Osteocyte (in vitro differentiated cells): ENCODE measurements at places on chromosomes 7 and 10.

DNA sequence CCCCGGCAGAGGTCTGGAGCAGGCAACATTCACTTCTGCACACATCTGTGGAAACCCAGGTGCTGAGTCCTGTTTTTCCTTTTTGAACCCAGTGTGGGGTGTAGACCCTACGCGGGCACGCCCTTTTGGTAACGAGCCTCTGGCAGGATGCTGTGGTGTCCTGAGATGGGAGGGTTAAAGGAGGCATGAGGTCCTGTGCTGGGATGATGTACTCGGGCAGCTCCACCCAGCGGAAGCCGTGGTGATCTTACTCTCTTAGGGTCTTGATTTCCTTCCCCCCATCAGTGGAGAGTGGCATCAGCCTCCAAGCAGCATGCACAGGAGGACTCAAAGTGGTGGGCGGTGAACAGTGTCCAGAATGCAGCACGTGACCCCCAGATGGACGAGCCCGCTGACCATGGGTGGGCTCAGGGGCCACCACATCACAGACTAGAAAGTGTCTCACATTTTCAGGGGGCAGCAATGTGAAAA, 148.6 kb downstream of the DNAJB6 start:
- DNase-seq = peak; percentile 75
- no peak overlapping the region for H3K4me3 ChIP-seq
- H3K27me3 ChIP-seq = no peaks in the 10 kb centered on the region
- H3K4me1 ChIP-seq = no peaks in the 10 kb centered on the region
- no peaks in the 10 kb centered on the region for H3K36me3 ChIP-seq
- no peak overlapping the region for H3K27ac ChIP-seq

- H3K27ac ChIP-seq = no peak overlapping the region
- no peak overlapping the region for H3K4me3 ChIP-seq
- H3K27me3 ChIP-seq = no peaks in the 10 kb centered on the region
- no peak for DNase-seq
- H3K4me1 ChIP-seq = peaks cover 5% of the 10 kb centered on the region
- peaks cover 16% of the 10 kb centered on the region for H3K36me3 ChIP-seq
Observed at GRCh38 chr7:39987641-39988347, 37.7 kb downstream of the CDK13 start.

- peaks cover 4% of the 10 kb centered on the region for H3K36me3 ChIP-seq
- H3K4me1 ChIP-seq = peaks cover 44% of the 10 kb centered on the region
- no peaks in the 10 kb centered on the region for H3K27me3 ChIP-seq
- H3K27ac ChIP-seq = peak overlapping the region; percentile 81
- H3K4me3 ChIP-seq = peak overlapping the region; percentile 89
Observed at GRCh38 chr7:150406567-150407421, 27.7 kb downstream of the ZNF775 start.

GRCh38 chr7:4706384-4707216, 24.5 kb downstream of the FOXK1 start:
- H3K36me3 ChIP-seq = peaks cover 12% of the 10 kb centered on the region
- no peaks in the 10 kb centered on the region for H3K27me3 ChIP-seq
- no peak overlapping the region for H3K4me3 ChIP-seq
- peak overlapping the region; percentile 82 for H3K27ac ChIP-seq

DNA sequence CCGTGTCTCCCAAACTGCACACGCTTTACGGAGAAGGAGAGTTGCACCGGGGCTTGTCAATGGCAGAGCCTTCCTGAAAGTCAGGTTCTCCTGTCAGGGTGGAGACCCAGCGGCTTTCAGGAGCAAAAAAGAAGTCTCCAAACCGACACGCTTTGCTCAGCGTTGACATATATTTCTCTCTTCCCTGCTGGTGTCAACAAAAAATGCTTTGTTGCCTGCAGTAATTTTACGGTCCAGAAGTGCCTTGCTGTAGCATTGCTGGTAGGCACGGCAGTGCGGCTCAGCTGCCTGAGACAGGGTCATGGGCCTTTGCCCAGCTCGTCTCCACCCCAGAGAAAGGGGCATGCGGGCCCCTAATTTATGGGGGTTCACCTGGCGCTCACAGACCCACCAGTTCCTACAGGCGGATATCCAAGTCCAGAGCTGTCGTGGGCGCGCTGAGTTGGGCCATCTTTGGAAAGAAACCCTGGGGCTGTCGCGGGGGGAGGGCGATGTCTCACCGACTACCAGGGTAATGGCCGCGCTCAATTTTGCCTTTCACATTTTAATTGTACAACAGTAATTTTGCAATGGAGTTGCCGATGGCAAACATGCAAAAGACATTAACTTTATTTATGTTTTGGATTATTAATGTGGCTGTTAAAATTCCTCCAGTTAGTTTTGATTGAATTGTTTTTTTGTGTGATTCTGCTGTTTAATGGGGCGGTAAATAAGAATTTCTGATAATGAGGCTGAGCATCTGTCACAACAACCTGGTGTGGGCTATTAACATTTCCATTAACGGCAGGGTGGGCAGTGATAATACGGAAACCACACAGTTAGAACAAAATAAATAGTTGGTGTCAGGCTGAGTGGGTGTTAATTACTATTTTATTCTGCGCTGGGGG, 478.2 kb upstream of the FOXK1 start:
- H3K4me1 ChIP-seq = no peaks in the 10 kb centered on the region
- no peaks in the 10 kb centered on the region for H3K36me3 ChIP-seq
- no peak overlapping the region for H3K27ac ChIP-seq
- H3K4me3 ChIP-seq = no peak overlapping the region
- DNase-seq = no peak

GRCh38 chr10:49594594-49594993, 15.5 kb upstream of the SLC18A3 start:
- peaks cover 11% of the 10 kb centered on the region for H3K4me1 ChIP-seq
- H3K4me3 ChIP-seq = no peak overlapping the region
- DNase-seq = peak; percentile 84
- H3K27ac ChIP-seq = no peak overlapping the region
- H3K36me3 ChIP-seq = no peaks in the 10 kb centered on the region

DNA sequence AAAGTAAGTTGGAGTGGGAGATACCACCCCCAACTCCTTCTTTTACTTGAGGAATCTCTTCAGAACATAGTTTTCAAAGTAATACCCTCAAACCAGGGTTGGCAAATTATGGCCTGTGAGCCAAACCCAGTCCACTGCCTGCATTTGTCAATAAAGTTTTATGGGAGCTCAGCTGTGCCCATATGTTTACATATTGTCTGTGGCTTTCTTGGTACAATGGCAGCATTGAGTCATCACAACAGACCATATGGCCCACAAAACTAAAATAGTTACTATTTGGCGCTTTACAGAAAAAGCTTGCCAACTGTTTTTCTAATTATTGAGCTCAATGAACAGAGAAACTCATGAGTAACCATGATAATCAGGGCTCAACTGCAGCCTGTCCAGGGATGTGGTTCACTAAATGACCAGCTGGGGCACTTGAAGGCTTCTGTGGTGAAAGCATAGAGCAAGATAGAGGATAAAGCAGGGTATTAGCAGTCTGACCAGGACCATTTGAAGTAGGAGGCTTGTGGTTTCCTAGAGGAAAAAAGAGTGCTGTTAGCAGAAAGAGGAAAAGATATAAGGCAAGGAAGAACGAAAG, 196.0 kb upstream of the GRB10 start:
- H3K4me3 ChIP-seq = no peak overlapping the region
- no peak for DNase-seq
- H3K36me3 ChIP-seq = no peaks in the 10 kb centered on the region
- peaks cover 37% of the 10 kb centered on the region for H3K27me3 ChIP-seq
- H3K4me1 ChIP-seq = no peaks in the 10 kb centered on the region

GRCh38 chr10:102643336-102644065, 778 bp upstream of the TRIM8 start:
- DNase-seq = no peak
- peak overlapping the region; percentile 87 for H3K4me3 ChIP-seq
- peaks cover 31% of the 10 kb centered on the region for H3K4me1 ChIP-seq
- H3K27me3 ChIP-seq = no peaks in the 10 kb centered on the region
- peak overlapping the region; percentile 97 for H3K27ac ChIP-seq

DNA sequence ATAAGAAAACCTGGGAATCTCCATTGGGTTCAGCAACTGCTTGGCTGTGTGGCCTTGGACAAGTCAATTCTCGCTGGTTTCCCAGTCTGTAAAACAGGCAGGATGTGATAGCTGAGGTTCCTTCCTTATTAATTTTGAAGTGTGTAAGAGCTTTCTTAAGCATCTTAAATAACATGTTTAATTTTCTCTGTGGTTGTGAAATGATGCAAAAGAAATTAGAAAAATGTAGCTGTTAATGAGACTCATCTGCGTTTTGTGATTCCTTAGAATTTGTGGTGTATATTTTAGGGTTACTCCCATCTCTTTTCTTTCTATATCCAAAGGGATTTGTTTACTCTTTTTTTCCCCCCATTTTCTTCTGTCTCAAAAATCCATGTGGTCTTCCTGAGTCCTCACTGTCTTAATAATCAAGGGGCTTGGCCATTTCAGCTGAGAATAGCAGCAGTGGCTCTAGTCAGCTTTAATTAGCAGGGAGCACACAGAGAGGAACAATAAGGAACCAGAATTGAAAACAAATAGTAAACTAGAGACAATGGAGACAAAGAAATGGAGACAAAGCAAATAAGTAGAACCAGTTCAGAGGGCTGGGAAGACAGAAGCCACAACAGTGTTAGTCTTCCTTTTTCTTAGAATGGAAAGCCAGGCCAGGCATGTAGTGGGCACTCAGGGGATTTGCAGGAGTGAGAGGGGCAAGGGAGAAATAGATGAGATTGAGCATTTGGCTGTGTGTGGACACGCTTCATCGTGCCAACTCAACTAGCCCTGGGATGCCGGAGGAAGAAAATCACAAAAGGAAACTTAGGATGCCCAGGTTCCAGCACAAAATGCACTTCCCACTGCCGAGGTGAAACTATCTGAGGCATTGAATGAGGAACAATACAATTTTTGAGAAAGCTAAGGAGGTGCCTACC, 93.9 kb downstream of the CHN2 start:
- H3K27me3 ChIP-seq = peaks cover 9% of the 10 kb centered on the region
- H3K27ac ChIP-seq = no peak overlapping the region
- peaks cover 10% of the 10 kb centered on the region for H3K4me1 ChIP-seq
- no peaks in the 10 kb centered on the region for H3K36me3 ChIP-seq
- H3K4me3 ChIP-seq = no peak overlapping the region

DNA sequence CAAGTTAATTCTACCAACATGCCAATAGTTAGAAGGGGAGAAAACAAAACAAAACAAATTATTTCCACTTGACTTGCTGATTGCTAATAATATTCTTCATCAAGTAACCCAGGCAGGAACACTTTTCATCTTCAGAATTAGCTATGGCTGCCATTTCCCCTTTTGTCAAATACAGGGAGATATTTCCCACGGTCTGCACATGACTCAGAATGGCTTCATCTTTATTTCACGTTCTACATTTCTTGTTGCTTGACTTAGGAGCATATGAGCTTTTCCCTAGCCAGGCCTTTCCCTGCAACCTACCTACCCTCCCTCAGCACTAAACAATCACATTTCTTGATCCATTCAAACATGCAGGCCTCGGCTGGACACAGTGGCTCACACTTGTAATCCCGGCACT, 6.5 kb downstream of the CPVL start:
- no peaks in the 10 kb centered on the region for H3K4me1 ChIP-seq
- no peak overlapping the region for H3K27ac ChIP-seq
- DNase-seq = no peak
- H3K27me3 ChIP-seq = peaks cover 35% of the 10 kb centered on the region
- no peak overlapping the region for H3K4me3 ChIP-seq

GRCh38 chr7:124088590-124088989, 55.7 kb upstream of the TMEM229A start:
- H3K4me1 ChIP-seq = peaks cover 12% of the 10 kb centered on the region
- H3K27me3 ChIP-seq = no peaks in the 10 kb centered on the region
- no peak overlapping the region for H3K4me3 ChIP-seq
- H3K36me3 ChIP-seq = no peaks in the 10 kb centered on the region
- no peak overlapping the region for H3K27ac ChIP-seq

DNA sequence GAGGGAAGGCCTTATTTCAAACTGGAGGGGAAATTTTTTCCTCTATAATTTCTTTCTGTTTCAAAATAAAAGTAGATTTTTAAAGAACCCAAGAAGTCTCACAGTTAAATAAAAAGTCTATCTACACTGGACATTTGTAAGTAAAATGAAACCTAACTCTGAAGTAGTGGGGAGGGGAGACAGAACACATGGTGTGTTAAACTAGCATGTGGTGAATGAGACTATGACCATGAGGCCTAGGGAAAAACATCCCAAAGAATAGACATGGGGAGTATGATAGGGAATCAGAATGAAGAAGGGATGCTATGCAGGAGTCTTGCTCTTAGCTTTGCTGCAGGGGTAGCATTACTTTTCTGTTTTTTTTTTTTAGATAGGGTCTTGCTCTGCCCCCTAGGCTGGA, 1061.3 kb upstream of the LRRTM3 start:
- H3K4me1 ChIP-seq = peaks cover 5% of the 10 kb centered on the region
- H3K27ac ChIP-seq = no peak overlapping the region
- H3K36me3 ChIP-seq = no peaks in the 10 kb centered on the region
- H3K27me3 ChIP-seq = no peaks in the 10 kb centered on the region
- H3K4me3 ChIP-seq = no peak overlapping the region
- DNase-seq = no peak

GRCh38 chr10:60753152-60753551, 25.1 kb upstream of the CDK1 start:
- H3K27me3 ChIP-seq = no peaks in the 10 kb centered on the region
- no peak overlapping the region for H3K4me3 ChIP-seq
- H3K4me1 ChIP-seq = peaks cover 12% of the 10 kb centered on the region
- no peak overlapping the region for H3K27ac ChIP-seq
- no peaks in the 10 kb centered on the region for H3K36me3 ChIP-seq
- no peak for DNase-seq

- peak overlapping the region; percentile 35 for H3K4me3 ChIP-seq
- H3K27ac ChIP-seq = no peak overlapping the region
- peaks cover 19% of the 10 kb centered on the region for H3K4me1 ChIP-seq
- no peaks in the 10 kb centered on the region for H3K36me3 ChIP-seq
- H3K27me3 ChIP-seq = peaks cover 39% of the 10 kb centered on the region
Observed at GRCh38 chr7:98618786-98619185, 1.7 kb downstream of the NPTX2 start.

- no peaks in the 10 kb centered on the region for H3K4me1 ChIP-seq
- no peaks in the 10 kb centered on the region for H3K36me3 ChIP-seq
- DNase-seq = no peak
- no peak overlapping the region for H3K27ac ChIP-seq
Observed at GRCh38 chr7:138625084-138625848, 75.9 kb downstream of the SVOPL start.

DNA sequence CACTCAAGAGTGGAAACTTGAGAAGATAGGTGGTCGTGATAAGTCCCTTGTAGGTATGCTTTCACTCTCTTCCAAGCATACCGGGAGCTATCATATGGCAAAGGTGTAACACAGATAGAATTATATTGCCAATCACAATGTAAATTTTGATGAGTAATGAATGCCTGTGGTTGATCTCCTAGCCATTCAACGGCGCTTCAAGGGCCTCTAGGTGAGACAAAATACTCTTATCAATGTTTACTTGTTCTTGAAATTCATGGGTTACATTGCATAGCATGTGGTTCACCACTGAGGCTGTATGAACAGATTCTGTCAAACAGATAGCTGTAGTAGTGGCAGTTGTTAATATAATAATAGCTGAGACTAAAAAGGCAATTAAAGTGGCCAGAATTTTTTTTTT, 82.4 kb downstream of the THSD7A start:
- H3K36me3 ChIP-seq = no peaks in the 10 kb centered on the region
- DNase-seq = no peak
- no peaks in the 10 kb centered on the region for H3K27me3 ChIP-seq

- no peaks in the 10 kb centered on the region for H3K27me3 ChIP-seq
- H3K4me3 ChIP-seq = no peak overlapping the region
- DNase-seq = no peak
- peaks cover 25% of the 10 kb centered on the region for H3K36me3 ChIP-seq
Observed at GRCh38 chr7:107596881-107597581, 17.0 kb downstream of the BCAP29 start.

GRCh38 chr7:153523320-153524015, 528.7 kb upstream of the DPP6 start:
- DNase-seq = no peak
- H3K27ac ChIP-seq = no peak overlapping the region
- H3K36me3 ChIP-seq = no peaks in the 10 kb centered on the region
